ENCODE measurements at places on chromosomes 2 and 18. TPM values are rescaled to one million over a fixed set of nuclear protein-coding genes. Genes with fewer than 3 reads are reported as not detected.

Gene IL18R1
- 6.2 TPM for total RNA-seq

Gene KIAA1328
- total RNA-seq = 5.7 TPM

GRCh38 chr2:214796911-214797310 lies 12.6 kb downstream of the BARD1 start:
- DNase-seq = no peak

- DNase-seq = no peak
These were observed 20.1 kb downstream of the ASAP2 start for GRCh38 chr2:9226458-9227380.

DNA sequence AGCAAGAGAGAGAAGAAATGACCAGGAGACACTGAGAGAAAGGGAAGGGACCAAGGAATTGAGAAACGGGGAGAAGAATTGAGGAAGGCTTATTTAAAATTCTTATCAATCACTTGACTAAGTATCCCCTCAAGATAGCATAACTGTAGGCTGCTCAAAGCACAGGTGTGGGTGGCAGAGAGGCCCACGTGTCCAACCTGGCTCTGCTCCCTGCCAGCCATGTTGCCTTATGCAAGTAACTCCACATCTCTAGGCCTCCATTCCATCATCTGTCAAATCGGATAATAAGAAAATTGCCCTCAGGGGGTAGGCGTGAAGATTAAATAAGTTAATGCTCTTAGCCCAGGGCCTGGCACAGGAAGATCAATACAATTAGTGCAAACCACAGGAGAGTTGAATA lies 7.4 kb upstream of the NPAS2 start:
- DNase-seq = no peak

DNA sequence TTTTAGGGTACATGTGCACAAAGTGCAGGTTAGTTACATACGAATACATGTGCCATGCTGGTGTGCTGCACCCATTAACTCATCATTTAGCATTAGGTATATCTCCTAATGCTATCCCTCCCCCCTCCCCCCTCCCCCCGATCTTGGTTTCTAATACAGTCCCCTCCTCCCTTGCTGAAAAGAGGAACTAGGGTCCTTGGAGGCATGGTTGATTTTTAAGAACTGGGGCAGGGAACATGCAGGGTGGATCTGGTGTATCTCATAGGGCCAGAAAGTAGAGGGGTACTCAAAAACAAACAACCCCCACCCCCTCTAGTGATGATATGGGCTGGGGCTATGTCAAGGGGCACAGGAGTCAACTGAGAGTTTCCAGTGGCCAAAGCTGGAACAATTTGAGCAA lies 153.4 kb downstream of the UBR3 start:
- DNase-seq = no peak

- DNase-seq = no peak
These were observed 129.5 kb upstream of the ID2 start for GRCh38 chr2:8552293-8552801.

DNA sequence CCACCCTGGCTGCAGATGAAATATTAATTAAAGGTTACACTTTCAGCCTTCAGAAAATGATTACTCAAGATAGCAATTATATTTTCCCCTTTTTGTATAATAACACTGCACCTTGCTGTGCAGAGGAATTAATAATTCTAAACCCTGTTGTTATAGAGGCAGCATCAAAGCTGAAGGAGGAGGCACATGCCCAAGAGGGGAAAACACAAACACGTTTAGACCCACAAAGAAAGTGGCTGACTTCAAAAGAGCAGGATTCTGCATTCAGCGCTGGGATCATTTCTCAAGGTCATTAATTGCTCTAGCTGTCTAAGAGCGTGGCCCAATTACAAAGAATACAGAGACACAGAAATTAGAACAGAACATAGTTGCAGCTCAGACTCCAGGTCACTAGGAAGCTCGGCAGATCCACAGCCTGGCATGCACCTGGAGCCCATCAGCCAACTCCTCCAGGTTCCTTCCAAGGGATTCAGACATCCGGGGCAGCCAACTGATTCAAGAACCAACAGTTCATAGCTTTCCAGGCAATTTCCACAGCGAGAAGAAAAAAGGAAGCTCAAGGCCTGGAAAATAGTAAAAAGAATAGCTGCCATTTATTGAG lies 102.3 kb upstream of the ID2 start:
- no peak for DNase-seq

- DNase-seq = no peak
These were observed 36.4 kb downstream of the METTL4 start for GRCh38 chr18:2534906-2535305.

DNA sequence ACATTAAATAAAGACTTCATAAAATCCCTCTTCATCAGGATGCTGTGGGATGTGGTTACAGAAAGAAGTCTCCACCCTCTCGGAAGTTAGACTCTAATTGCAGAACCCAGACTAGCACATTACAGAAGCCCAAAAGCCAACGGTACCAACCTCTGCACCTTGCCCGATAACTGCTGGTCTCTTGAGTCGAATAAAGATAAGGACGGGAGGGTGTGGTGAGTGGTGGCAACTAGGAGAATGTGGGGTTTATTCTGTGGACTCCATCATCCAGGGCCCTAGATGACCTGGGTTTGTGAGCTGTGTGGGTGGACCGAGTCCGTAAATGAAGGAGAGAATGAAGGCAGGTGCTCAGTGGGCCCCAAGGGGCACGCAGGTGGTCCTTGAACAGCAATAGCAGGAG lies 462.8 kb upstream of the ID2 start:
- no peak for DNase-seq

GRCh38 chr2:10720947-10721395 lies 459 bp upstream of the ATP6V1C2 start:
- DNase-seq = no peak

- no peak for DNase-seq
These were observed 309.0 kb upstream of the CDH2 start for GRCh38 chr18:28485918-28486317.
